ENCODE measurements at places on chromosomes 6 and 20. TPM values are rescaled to one million over a fixed set of nuclear protein-coding genes. Genes with fewer than 3 reads are reported as not detected.

The PHACTR3 gene
- total RNA-seq, result not detected

The SLC29A1 gene
- 116 TPM for total RNA-seq

The CUTA gene
- total RNA-seq, result 138 TPM

The CD93 gene
- 0.36 TPM for total RNA-seq

The KIF6 gene
- total RNA-seq, result 0.23 TPM

The SLC16A10 gene
- 5.3 TPM for total RNA-seq

The BMP5 gene
- not detected for total RNA-seq

The PKIB gene
- not detected for total RNA-seq

The SLC17A9 gene
- total RNA-seq, result 47.3 TPM

The UTRN gene
- total RNA-seq, result 31.5 TPM

The ERVFRD-1 gene
- not detected for total RNA-seq

The RBM12 gene
- total RNA-seq, result 113 TPM

The MOXD1 gene
- total RNA-seq, result not detected

The TNFAIP3 gene
- 232 TPM for total RNA-seq

The MLN gene
- not detected for total RNA-seq

The PGC gene
- total RNA-seq, result not detected

The TGM2 gene
- not detected for total RNA-seq

The ABCC10 gene
- total RNA-seq, result 36.0 TPM

The MOG gene
- not detected for total RNA-seq

The DAAM2 gene
- not detected for total RNA-seq

The TAB2 gene
- total RNA-seq, result 83.3 TPM

The MLIP gene
- not detected for total RNA-seq

The OSBPL2 gene
- 17.9 TPM for total RNA-seq

The GNAS gene
- total RNA-seq, result 723 TPM

The HLA-DOA gene
- total RNA-seq, result 3.6 TPM

The CALHM6 gene
- 5.0 TPM for total RNA-seq

The PCK1 gene
- total RNA-seq, result not detected

The INSM1 gene
- 7.1 TPM for total RNA-seq

The PPP1R16B gene
- 164 TPM for total RNA-seq

The ENPP4 gene
- 11.6 TPM for total RNA-seq

The CST3 gene
- 0.99 TPM for total RNA-seq

The ZNF341 gene
- 4.3 TPM for total RNA-seq

The CLPSL1 gene
- not detected for total RNA-seq

The DLL1 gene
- total RNA-seq, result 0.25 TPM

The RWDD1 gene
- total RNA-seq, result 51.0 TPM

The LAMA4 gene
- not detected for total RNA-seq

The LY6G6F gene
- not detected for total RNA-seq

The SLA2 gene
- total RNA-seq, result 64.5 TPM
